NCI-H1092 treated with DMSO at 0.1 percent for 48 hours (cell line): ENCODE measurements at places on chromosomes 3 and 15.

- DNase-seq, result peak; percentile 49
Observed at GRCh38 chr15:26771578-26772153, 1.2 kb downstream of the GABRB3 start.

DNA sequence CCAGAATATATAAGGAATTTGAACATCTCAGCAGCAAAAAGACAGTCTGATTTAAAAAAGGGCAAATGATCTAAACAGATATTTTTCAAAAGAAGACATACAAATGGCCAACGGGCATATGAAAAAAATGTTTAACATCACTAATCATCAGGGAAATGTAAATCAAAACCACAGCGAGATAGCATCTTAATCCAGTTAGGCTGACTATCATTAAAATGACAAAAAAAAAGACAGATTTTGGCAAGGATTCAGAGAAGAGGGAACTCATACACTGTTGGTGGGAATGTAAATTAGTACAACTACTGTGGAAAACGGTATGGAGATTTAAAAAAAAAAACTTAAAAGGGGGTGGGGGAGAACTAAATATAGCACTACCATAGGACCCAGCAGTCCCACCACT lies 47.9 kb downstream of the RNF13 start:
- no peak for DNase-seq

DNA sequence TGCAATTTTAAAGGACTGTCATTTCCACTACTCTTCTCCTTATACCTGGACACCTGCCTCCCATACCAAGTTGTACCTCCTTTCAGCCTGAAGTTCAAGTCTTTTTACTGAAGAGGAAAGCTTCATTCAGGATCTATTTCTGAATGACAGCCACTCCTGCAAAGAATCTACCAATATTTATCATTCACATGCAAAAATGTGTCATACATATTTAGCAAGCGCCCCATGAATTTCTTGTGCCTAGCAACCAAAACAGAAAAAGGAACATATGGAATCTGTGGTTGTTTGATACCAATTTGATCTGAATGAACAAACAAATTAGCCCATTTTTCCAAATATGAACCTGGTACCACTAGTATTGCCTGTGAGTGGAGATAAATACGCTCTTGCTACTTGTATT lies 16.8 kb downstream of the GJD2 start:
- DNase-seq, result no peak

GRCh38 chr3:147384210-147385058 lies 21.9 kb downstream of the ZIC4 start:
- no peak for DNase-seq

GRCh38 chr3:42300013-42300412 lies 34.0 kb upstream of the CCK start:
- DNase-seq, result peak; percentile 1

DNA sequence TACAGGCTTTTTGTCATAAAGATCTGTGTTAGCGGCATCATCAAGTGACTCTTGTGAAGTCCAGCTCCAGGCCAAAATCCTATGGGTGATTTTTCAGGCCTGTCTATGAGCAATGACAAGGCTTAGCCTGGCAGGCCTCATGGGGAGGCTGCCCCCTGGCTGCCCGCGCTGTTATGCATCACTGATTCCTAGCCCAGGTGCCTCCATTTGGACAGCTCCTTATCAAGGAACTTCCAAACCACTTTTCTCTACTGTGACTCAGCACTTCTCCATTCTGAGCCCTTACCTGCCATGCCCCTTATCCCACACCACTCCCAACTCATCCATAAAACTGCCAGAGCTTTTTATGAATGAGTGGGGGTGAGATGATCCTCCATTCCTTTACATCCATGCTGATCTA lies 91.5 kb upstream of the C3orf80 start:
- no peak for DNase-seq

DNA sequence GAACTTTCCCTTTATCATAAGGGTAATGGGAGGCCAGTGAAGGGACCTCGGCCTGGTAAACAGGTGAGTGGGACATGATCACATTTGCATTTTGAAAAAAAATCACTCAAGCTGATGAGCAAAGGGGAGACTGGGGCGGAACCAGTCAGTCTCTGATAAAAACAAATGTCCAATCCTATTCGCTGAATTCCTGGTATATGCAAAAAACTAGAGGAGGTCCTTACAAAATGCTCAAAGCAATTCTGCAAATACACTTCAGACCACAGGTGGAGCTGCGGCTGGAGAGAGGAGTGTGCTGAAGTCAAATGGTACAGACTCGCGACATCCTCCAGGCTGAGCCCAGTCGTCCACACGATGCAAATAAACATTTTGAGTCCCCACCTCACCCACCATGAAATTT lies 166.7 kb downstream of the FOXP1 start:
- no peak for DNase-seq

DNA sequence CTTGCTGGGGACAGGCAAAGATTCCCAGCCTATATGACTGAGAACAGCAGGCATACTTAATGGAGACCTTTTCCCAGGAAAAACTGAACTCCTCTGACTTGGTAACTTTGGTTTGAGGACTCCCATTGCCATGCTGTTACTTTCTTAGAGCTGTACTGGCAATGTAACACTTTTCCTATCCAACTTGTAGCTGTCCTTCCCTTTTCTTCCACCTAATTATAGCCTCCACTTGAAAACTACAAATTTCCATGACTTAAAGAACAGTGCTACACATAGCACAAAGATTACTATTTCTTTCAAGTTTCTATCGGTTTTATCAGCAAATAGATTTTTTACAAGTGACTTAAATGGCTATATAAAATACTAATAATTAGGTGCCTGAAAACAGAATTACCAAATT lies 116.9 kb downstream of the GSK3B start:
- DNase-seq, result no peak

DNA sequence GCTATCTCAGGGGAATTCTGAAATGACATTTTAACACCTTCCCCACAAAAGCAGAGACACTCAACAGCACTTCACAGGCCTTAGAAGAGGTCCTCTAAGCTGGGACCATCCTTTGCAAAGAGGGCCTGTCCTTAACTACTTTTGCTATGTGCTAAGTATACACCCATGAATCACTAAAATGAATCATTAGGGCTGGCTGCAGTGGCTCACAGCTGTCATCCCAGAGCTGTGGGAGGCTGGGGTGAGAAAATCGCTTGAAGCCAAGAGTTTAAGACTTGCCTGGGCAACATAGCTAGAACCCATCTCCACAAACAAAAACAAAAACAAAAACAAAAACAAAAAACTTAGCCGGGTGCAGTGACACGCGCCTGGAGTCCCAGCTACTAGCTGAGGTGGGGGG lies 53.9 kb upstream of the MELTF start:
- no peak for DNase-seq

DNA sequence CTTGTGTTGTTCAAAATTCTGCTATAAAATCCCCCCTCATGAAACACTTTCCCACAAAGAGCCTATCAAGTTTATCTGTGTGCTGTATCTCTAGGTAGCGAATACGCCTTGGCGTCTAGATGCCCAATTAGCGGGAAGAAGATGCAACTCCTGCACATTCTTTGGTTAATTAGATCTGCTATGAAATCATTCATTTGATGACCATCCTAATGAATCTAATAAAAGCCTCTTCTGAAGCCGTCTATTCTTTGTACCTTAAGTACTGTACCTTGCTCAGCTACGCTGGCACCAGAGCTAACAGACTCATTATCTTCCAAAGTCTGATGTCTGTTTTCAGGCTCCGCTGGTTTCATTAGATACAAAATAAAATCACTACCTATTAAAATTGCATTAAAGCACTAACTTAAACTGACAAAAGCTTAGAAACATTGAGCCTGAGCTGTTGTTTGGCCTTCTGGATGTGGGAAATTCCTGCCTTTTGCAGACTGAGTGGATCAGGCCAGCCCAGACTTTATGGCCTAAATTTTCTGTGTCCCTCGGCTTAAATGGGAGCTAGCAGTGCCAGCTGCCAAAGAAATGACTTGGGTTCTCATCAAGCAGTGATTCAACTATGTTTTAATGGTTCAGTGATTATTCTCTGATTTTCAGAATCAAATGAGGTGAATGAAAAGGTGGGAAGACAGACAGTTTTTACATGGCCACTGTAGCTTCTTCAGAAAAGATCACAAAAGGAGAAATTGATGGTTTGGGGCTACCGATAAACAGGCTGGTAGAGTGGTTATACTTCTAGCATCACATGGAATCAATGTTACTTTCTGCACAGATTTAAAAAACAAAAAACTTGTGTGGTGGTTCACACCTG lies 28.4 kb upstream of the CHST2 start:
- DNase-seq, result no peak

GRCh38 chr3:173584093-173584837 lies 186.7 kb downstream of the NLGN1 start:
- peak; percentile 30 for DNase-seq

DNA sequence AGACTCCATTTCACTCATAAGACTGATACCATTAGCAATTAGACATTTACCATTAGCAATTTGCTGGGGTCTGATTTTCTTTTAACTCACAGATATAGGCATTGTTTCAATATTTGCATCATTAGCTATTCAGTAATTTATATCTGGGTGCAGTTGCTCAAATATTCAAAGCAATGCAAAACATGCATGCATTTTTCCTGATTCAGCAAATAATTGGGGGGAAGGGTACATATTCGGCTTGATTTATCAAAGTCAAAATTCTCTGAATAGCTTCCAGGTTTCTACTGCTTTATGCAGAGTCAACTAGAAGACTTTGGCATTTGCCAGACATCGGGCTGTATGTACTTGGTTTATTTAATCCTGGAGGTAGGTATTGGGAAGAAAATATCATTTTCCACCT lies 315.6 kb upstream of the NR2F2 start:
- no peak for DNase-seq

GRCh38 chr15:85587707-85588411 lies 206.9 kb downstream of the KLHL25 start:
- DNase-seq, result no peak

DNA sequence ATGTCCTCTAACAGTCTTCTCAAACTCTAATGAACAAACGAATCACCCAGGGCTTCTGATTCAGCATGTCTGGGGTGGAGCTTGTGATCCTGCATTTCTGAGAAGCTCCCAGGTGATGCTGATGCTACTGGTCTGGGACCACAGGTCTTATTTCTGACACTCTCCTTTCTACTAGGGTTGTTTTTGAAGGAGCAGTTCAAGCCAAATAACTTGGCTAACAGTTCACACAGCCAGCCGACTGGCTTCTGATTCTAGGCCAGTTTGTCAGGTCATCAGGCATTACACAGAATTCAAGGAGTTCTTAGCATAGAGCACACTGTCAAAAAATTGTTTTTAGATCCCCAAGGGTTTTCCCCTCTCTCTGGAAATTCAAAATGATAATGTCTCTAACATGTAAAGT lies 100.7 kb downstream of the TIGIT start:
- DNase-seq, result no peak

- DNase-seq, result no peak
Observed at GRCh38 chr3:52317208-52318000, 1.3 kb downstream of the DNAH1 start.

DNA sequence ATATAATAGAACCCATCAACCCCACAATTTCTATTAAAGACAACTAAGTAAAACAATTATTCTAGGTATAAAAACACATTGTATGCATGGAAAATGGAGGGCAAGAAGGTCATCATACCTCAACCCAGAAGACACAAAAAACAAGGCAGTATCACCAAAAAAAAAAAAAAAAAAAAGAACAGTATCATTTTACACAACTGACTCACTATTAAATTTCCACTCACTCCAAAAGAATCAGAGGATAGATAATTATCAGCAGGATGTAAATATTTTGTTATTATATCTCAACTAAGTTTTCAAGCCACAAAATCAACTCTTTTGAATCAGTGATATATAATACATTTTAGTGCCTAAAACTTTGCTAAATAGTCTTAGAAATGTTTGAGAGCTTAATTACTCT lies 55.0 kb downstream of the CLASP2 start:
- DNase-seq, result no peak

GRCh38 chr3:50028346-50028745 lies 60.4 kb upstream of the RBM5 start:
- no peak for DNase-seq

- peak; percentile 82 for DNase-seq
Observed at GRCh38 chr3:29335438-29335837, 54.6 kb downstream of the RBMS3 start.

DNA sequence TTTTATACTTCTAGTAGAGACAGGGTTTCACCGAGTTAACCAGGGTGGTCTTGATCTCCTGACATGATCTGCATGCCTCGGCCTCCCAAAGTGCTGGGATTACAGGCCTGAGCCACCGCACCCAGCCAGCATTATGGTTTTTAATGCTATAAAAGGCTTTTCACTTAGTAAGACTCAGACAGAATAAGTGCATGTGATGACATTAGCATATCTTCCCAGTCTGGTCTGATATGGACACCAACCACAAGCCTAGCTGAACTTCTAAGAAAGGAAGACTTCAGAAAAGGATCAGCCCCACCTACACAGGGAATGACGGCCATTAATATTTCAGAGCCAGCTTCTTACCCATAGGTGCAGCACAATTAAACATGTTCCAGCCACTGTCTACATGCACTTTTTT lies 27.0 kb downstream of the GRK7 start:
- DNase-seq, result no peak

- no peak for DNase-seq
Observed at GRCh38 chr15:32796856-32797255, 79.1 kb downstream of the GREM1 start.

GRCh38 chr3:173920386-173920785 lies 522.8 kb downstream of the NLGN1 start:
- DNase-seq, result no peak

DNA sequence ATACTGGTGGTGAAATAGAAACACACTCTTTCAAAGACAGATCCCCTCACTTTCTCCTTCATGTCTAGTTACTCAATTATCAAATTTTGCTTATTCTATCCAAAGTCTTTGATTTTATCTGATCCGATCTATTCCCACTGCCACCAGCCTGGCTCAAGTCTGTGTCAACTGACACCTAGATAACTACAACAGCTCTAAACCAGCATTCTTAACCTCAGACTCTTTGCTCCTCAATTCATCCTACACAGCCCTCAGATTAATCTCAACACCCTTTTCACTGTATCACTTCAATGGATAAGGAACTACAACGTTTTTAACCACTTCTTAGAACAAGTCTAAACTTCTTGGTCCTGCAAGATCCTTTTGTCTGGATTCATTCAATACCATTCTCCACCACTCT lies 9.1 kb downstream of the KPNA1 start:
- DNase-seq, result no peak

DNA sequence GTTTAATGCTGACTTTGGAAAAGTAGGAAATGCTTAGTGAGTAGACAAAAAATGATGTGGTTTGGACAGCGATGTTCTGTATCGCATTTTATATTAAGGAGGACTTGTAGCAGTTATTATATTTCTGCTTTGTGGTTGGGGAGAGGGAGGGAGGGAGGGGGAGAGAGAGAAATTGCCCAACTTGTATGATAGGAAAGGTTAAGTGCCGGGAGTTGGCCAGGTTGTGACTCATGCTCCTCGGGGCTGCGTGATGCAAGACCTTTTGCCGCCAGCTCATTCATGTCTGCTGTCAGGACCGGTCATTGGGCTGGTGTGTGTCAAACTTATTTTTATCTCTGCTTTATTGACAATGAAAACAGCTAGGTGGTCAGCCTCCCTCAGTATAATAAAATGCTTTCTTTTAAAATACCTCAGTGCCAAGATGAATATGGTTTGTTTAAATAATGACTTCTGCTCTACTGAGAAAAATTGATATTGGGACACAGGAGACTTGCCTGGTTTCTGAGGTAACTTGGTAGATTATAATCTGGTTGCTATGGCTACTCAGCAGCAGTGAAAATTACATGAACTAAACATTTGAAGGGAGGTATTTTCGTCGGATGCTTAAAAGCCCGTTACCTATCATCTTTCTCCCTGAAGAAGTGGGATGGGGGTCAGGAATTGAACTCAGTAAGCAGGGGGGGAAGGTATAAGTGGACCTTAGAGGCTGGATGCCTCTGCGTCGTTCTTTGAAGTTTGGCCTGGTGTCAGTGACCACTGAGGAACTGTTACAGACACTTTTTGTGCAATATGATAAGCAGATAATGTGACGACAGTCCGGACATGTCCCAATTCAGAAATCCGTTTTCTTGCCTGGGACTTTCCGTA lies 90.7 kb downstream of the FNDC3B start:
- no peak for DNase-seq
